ENCODE measurements at places on chromosomes 6 and 20.

- peak; percentile 81 for DNase-seq
These were observed 814 bp upstream of the HSP90AB1 start for GRCh38 chr6:44245912-44246662.

GRCh38 chr6:19354181-19354580, 483.0 kb upstream of the ID4 start:
- DNase-seq = no peak

GRCh38 chr6:134532694-134533624, 215.0 kb upstream of the SGK1 start:
- no peak for DNase-seq

DNA sequence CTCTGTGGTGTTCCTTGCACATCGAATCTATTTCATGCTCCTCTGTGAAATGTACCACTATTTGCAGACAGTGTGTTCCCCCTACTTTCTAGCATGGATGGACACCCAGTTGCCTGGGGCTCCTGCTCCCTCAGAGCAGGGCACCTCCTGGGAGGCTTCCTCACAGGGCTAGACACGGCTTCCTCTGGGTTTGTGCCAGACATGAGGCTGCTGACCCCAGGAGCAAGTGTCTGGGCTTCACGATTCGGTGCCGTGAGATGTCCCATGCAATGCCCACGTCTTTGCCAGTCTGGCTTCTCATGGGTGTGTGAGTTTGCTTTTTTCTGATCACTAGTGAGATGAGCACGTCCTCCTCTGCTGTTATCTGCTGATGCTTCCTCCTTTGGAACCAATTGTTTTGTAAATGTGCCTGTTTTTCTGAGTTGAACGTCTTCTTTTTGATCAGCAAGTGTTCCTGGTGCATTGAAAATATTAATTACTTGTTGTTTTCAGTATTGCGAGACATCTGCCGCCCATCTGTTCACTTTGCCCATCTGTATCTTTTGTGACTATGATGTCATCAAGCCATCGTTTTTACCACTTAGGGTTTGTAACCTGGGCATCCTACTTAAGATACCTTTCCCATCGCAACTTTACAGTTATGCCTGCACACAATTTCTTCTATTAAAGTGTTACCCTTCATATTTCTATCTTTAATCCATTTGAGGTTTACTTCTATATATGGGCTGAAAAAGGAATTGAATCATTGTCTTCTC, 92.0 kb downstream of the TTLL2 start:
- DNase-seq = no peak

DNA sequence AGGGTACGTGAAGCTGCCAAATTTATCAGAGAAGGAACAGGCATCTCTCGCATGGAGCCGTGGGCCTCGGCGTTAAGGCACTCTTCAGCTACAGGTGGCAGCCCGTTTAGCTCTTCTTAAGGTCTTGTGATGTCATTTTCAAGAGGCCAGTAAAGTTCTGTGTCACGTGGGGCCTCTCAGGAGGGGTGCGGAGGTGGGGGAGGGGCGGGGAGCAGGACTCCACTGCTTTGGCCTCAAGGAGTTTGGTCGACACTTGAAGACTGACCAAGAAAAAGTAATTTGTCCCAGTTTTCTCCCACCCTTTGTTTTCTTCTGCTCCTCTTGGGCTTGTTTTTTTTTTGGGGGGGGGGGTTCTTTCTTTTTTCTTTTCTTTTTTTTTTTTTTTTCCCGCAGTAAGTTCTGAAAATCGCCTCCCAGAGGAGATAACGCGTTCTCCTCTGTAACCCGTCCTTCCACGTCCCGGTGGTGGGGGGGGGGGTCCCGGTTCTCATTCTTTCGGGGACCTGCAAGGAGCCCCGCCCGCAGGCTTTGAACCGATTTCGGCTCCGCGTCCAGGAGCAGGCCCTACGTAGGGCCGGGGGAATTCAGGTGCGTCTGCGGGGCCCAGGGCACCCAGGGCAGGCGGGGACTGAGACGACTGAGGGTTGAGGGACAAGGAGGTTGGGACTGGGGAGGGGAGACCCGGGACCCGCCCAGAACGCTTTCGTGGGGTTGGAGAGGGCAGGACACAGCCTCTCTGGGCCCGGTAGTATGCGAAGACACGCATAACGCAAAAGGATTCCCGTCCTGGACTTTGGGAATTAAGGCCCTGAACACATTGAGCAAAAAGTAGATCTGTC, 26.0 kb downstream of the GPX6 start:
- no peak for DNase-seq

GRCh38 chr20:44129911-44130718, 56.9 kb downstream of the JPH2 start:
- no peak for DNase-seq

- DNase-seq = no peak
These were observed 140.8 kb downstream of the DTNBP1 start for GRCh38 chr6:15522026-15522425.

DNA sequence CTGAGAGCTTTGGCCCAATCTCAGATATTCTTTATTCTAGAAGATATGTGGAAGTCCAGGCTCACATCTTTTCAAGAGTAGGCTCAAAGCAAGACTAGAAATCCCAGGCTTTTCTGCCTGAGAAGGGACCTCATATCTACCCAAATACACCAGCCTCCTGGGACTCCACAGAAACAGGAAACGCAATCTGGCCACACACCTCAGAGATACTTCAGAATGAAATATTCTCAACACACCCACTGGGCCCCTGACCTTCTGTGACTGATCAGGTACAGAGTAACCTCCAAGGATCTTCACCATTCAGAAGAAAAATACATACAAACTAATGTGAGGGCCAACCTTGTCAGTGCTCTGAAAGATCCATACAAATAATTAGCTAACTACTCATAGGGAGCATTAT, 183.2 kb downstream of the HIVEP2 start:
- DNase-seq = no peak

DNA sequence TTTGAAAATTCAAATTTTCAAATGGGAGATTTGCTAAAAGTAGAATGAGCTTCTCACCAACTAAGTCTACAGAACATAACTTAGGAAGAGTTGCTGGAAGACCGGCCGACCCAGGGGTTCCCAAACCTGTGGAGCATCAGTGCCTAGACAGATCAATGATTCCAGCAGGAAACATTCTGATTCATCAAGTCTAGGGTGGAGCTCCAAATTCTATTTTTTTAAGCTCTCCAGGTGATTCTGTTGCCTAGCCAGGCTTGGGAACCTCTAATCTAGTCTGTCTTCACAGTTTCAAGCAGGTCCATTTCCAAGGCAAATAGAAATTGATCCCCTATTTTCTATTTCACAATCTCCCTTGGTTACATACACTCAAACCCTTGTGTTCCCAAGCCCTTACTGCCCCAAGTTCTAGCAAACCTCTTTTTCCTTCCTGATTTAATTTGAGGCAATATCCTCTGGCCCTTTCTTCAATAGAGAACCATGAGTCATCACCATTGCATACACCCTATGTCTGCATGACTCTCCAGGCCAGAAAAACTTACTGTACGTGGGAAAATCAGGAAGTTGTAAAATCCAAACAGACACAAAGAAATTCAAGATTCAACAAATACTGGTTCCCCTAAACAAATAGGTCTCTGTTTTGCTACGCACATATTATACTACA, 8.9 kb downstream of the ATXN1 start:
- DNase-seq = no peak

GRCh38 chr6:129709196-129709768, 695 bp downstream of the ARHGAP18 start:
- DNase-seq = no peak

DNA sequence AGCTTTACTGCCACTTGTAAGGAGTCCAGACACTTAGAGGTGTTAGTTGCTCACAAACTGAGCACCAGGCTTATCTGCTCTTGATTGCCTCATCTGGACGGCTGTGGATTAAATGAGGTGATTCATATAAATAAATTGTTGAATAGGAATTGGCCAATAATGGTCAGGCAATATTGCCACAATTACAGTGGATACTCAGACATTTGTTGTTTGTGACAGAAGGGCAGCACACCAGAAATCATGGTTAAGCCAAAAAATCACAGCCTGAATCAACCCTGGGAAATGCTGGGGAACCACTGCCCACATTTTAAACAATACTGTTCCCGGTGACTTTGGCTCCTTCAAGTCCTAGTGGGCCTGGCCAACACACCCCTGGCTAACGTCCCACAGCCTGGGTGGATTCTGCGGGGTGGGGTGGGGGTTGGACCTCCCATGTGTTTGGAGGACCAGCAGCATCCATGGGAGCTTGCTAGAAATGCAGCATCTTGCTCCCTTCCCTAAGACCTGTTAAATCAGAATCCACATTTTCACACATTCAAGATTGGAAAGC, 29.5 kb upstream of the SPDEF start:
- no peak for DNase-seq

DNA sequence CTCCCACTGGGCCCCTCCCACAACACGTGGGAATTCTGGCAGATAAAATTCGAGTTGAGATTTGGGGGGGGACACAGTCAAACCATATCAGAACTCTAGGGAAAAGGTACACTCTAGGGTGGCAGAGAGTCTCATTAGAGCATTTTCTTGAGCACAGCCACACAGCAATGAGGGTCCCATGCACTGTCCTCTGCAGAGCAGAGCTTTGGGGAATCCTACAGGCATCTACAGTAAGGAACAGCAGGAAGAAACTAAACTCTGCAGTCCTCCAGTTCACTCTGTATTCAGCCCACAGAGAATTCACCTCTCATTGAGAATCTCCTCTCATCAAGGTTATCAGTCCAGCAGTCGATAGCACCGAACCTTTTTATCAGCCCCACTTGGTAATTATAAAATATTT, 438.6 kb upstream of the NOX3 start:
- DNase-seq = no peak

DNA sequence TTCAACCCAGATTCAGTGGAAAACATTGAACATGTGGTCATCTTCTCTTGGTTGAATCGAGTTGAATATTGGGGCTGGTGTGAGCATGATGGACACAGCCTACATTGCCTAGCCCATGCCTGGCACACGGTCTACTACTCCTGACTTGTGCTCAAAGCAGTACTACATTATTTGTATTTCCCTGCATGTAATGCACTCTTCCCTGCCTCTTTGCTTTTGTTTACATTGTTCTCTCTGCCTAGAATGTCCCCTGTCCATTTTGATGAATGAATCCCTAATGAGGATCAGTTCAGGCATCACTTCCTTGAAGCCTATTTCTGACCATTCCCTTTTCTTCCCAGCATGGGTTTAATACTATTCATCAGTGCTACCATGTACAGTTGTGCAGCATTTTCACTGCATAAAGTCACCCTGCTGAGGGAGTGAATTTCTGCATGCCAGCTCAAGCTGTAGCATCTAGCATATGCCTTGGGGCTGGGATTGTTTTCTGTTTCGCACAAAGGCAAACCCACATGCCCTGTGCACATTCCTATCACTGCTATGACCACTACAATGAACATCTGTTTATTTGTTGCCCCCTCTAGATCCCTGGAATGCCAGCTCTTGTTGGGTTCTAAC, 75.3 kb upstream of the CCN6 start:
- DNase-seq = no peak

DNA sequence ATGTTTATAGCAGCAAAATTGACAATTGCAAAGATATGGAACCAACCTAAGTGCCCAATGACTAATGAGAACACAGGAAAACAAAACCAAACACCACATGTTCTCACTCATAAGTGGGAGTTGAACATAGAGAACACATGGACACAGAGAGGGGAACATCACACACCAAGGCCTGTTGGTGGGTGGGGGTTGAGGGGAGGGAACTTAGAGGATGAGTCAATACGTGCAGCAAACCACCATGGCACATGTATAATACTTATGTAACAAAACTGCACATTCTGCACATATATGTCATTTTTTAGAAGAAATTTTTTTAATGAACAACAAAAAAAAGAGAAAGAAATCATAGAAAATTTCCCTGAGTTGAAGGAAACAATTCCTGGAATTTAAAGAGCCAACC, 3.9 kb downstream of the EPM2A start:
- DNase-seq = no peak

GRCh38 chr6:127971386-127971785, 70.5 kb upstream of the THEMIS start:
- no peak for DNase-seq

GRCh38 chr6:52834481-52834880, 6.1 kb downstream of the GSTA5 start:
- no peak for DNase-seq

- DNase-seq = no peak
These were observed 72.1 kb downstream of the RSPO3 start for GRCh38 chr6:127190552-127190951.

DNA sequence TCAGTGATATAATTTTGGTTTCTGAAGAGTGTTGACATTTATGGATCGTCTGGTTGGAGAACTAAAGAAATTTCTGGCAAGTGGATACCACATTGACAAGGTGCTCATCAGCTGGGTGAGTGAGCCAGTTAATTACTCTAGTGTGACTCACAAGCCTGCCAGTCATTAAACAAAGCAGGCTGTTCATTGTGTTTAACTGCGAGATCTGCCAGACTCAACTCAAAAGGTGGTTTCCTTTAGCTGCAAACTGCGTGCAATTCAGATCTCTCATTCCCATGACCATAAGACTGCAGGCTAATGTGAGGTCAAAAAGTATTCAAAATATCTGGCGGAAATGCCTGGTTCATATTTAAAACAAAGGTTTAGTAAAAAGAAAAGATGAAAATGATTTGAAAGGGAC, 32.5 kb upstream of the IYD start:
- no peak for DNase-seq

GRCh38 chr6:40912158-40912946, 126.7 kb downstream of the UNC5CL start:
- DNase-seq = peak; percentile 59

DNA sequence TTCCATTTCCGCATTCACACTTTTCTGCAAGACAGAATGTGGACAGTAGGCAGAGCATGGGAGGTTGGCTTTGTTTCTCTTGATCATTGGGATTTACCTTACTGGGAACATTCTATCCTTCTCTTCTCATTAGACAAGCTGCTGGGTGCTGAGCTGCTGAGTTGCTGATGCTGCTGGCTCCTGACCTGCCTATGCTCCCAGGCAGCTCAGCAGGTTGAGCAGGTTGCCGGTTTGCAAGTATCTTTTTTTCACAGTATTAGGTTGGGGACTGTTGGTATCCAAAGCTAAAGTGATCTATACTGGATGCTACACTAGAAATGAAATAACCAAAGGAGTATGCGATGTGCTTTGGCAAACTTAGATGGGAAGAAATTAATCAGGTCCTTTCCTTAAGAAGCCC, 23.7 kb upstream of the ADGRF4 start:
- no peak for DNase-seq

DNA sequence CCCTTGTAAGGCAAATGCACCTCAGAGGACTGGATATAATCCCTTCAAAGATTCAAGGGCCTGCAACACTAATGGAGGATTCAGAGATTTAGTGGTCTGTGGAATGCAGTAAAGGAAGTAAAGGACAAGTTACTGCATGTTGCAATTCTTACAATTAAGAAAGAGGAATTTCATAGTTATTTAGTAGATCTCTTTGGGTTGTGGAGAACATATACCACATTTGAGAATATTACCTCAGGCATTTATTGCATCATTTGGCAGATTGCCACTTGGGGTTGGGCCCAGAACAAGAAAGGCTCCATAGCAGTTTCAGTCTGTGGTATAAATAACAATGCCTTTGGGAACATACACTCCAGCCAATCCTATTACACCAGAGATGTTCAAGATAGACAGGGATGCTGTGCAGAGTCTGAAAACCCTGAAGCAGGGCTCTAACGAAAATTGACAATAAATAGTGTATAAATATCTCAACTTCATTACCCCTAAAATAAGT, 20.9 kb upstream of the EPM2A start:
- DNase-seq = peak; percentile 50
